ENCODE measurements at places on chromosomes 3 and 15. TPM values are rescaled to one million over a fixed set of nuclear protein-coding genes. Genes with fewer than 3 reads are reported as not detected.

The ZIC4 gene
- total RNA-seq, result not detected

The TBCCD1 gene
- 13.9 TPM for total RNA-seq

The GP9 gene
- not detected for total RNA-seq

The TRIM42 gene
- not detected for total RNA-seq

The KNG1 gene
- not detected for total RNA-seq

The UNC13C gene
- 0.32 TPM for total RNA-seq

The CEP63 gene
- total RNA-seq, result 12.1 TPM

The STRIT1 gene
- total RNA-seq, result not detected

The PLSCR5 gene
- total RNA-seq, result not detected

The CAMP gene
- not detected for total RNA-seq

The ITIH1 gene
- total RNA-seq, result not detected

The RPP25 gene
- 11.3 TPM for total RNA-seq

The SPSB4 gene
- total RNA-seq, result not detected

All from transverse colon (tissue), 4 donors.